Left ventricle myocardium inferior (tissue), 1 donor: ENCODE measurements at places on chromosomes 2 and 18.
A peak's percentile ranks its signal among the peaks of the same experiment; 100 is the strongest.

- H3K27ac ChIP-seq = peak overlapping the region; percentile 55
- H3K4me1 ChIP-seq = peaks cover 30% of the 10 kb centered on the region
- peaks cover 8% of the 10 kb centered on the region for H3K36me3 ChIP-seq
- H3K27me3 ChIP-seq = peaks cover 25% of the 10 kb centered on the region
- peak overlapping the region; percentile 76 for H3K4me3 ChIP-seq
These were observed 5.3 kb downstream of the ADCY3 start for GRCh38 chr2:24914713-24915112.

DNA sequence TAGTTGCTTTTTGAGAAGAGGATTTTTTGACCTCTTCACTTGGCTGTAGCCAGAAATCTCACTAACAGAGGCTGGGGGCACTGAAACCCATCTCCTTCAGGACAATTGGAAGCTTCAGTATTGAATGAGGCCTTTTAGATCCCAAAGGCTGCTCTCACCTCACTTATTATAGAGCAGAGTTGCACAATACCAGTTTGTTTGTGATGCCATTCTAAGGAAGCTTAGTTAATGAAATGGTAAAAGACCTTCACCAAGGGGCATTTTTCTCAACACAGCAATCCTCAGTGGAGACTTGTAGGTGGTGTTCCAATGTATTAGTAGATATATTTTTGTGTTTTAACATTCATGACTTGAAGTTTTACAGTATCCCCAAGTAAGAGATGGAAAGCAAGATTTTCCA lies 71.0 kb upstream of the RFX8 start:
- no peak overlapping the region for H3K4me3 ChIP-seq
- no peak overlapping the region for H3K27ac ChIP-seq
- H3K27me3 ChIP-seq = no peaks in the 10 kb centered on the region
- no peaks in the 10 kb centered on the region for H3K4me1 ChIP-seq
- no peaks in the 10 kb centered on the region for H3K36me3 ChIP-seq
- no peak for DNase-seq

DNA sequence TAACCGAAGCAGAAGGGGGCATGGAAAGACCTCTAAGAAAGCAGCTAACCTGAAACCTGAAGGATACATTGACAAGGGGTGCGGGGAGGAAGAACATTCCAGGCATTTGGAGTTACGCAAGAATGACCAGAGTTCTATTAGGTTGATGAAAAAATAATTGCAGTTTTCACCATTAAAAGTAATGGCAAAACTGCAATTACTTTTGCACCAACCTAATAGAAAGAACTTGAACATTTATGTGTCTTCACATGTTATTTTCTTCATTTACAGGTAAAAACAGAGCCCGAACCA lies 110.5 kb downstream of the LYPD6B start:
- no peaks in the 10 kb centered on the region for H3K36me3 ChIP-seq
- no peak overlapping the region for H3K4me3 ChIP-seq
- peaks cover 11% of the 10 kb centered on the region for H3K27me3 ChIP-seq
- H3K4me1 ChIP-seq = no peaks in the 10 kb centered on the region
- no peak for DNase-seq
- no peak overlapping the region for H3K27ac ChIP-seq

DNA sequence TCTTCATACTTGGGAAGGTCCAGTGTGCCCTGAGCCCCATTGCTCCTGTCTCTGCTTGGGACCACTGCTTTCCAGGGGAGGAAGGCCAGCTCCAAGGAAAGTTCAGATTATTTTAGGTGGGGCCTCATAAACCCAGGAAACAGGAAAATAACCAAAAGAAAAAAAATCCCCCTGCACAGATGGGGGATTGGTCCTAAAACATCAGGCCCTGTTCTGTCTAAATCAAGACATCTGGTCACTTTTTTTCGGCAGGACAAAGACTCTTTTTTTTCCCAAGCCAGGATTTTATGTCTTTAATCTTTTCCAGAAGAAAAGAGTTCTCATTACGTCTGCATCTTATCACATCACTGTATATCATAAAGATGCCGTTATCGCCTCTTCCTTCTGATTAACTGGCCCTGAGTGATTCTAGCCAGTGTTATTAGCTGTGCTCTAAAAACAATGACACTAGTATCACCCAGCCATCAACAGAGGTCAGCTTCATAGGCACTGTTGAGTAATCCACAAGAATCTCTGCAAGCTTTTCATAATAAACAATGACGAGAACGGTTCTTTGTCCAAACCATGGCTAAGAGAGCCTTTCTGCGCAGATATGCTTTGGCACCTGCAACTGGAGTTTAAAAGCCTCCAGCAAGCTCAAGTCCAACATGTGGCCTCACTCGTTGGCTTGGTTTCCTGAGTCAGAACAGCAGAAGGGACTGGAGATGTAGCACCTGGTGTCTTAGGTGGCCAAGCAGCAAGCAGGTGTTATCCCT lies 138.2 kb downstream of the VAPA start:
- no peaks in the 10 kb centered on the region for H3K27me3 ChIP-seq
- peaks cover 13% of the 10 kb centered on the region for H3K4me1 ChIP-seq
- peak overlapping the region; percentile 81 for H3K27ac ChIP-seq
